Activated CD4-positive, alpha-beta T cell treated with anti-CD3 and anti-CD28 coated beads, Interleukin-2, amount 10 ng/mL, durations not matched to agents 7 days and 5 days (primary cell): ENCODE measurements at places on chromosomes 1 and 21. TPM values are rescaled to one million over a fixed set of nuclear protein-coding genes. Genes with fewer than 3 reads are reported as not detected.
A peak's percentile ranks its signal among the peaks of the same experiment; 100 is the strongest.

KCNAB2 gene
- 258 TPM for total RNA-seq

KIF2C gene
- total RNA-seq = 110 TPM

CD1E gene
- total RNA-seq = not detected

CCDC28B gene
- 36.6 TPM for total RNA-seq

OR2T4 gene
- total RNA-seq = not detected

TMEM51 gene
- not detected for total RNA-seq

PDPN gene
- total RNA-seq = not detected

GPR37L1 gene
- total RNA-seq = not detected

MX2 gene
- total RNA-seq = 117 TPM

DNA sequence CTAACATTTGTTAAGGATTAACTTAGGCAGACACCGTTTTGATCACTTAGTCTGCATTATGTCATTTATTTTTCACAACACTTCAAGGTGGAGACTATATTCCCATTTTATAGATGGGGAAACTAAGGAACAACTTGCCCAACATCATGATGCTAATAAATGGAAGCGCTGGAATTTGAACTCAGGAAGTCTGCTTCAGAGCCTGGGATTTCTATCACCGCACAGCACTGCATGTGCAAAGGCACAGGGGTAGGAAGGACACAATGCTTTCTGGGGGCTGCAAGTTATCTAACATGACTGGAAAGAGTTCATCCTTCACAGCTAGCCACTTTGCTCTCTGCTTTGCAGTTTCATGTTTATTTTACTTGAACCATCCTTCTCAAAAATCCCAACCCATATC lies 100.5 kb downstream of the UBR4 start:
- no peak for DNase-seq
- peaks cover 65% of the 10 kb centered on the region for H3K36me3 ChIP-seq
- no peaks in the 10 kb centered on the region for H3K4me1 ChIP-seq
- H3K27ac ChIP-seq = no peak overlapping the region
- H3K4me3 ChIP-seq = no peak overlapping the region

DNA sequence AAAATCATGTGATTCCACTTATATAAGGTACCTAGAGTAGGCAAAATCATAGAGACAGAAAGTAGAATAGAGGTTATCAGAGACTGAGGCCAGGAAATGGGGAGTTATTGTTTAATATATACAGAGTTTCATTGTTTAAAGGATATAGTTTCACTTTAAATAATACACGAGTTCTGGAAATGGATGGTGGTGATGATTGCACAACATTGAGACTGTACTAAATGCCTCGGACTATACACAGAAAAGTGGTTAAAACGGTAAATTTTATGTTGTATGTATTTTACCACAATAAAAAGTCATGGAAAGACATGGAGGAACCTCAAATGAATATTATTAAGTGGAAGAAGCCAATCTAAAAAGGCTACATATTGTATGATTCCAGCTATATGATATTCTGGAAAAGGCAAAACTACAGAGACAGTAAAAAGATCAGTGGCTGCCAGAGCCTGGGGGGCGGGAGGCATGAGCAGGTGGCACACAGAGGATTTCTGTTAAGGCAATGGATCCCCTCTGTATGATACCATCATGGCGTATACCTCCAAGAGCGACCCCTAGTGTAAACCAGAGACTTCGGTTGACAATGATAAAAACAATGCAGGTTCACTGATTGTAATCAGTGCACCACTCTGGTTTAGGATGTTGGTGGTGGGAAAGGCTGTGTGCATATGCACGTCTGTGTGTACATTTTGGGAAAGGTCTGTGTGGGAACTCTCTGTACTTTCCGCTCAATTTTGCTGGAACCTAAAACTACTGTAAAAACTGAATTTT lies 7.5 kb downstream of the C1orf198 start:
- no peak overlapping the region for H3K27ac ChIP-seq
- no peaks in the 10 kb centered on the region for H3K36me3 ChIP-seq
- no peak for DNase-seq
- no peaks in the 10 kb centered on the region for H3K27me3 ChIP-seq
- H3K4me3 ChIP-seq = no peak overlapping the region

DNA sequence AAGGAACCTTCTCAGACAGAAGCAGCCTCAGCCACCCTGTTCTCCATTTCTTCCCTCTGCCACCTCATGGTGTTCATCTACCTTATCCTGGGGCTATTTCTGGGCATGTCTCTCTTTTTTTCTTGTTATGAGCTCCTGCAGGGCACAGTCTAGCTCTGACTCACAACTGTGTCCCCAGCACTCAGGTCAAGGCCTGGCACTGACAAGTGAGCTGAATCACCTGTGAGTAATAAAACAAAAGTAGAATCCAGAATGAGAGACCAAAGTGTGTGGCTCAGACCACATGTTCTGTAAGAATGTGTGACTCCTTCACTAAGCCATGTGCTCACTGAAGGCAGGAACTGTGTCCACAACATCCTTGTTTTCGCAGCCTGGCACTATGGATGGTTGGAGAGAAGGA lies 23.2 kb downstream of the C1orf94 start:
- no peaks in the 10 kb centered on the region for H3K36me3 ChIP-seq
- H3K27me3 ChIP-seq = no peaks in the 10 kb centered on the region
- no peaks in the 10 kb centered on the region for H3K4me1 ChIP-seq
- no peak overlapping the region for H3K27ac ChIP-seq
- no peak for DNase-seq

GRCh38 chr1:155657463-155657862 lies 31.1 kb downstream of the YY1AP1 start:
- DNase-seq = no peak
- no peak overlapping the region for H3K27ac ChIP-seq
- H3K36me3 ChIP-seq = peaks cover 42% of the 10 kb centered on the region
- no peak overlapping the region for H3K4me3 ChIP-seq
- H3K27me3 ChIP-seq = peaks cover 3% of the 10 kb centered on the region
- H3K4me1 ChIP-seq = no peaks in the 10 kb centered on the region

GRCh38 chr21:38999161-38999560 lies 184.1 kb downstream of the PSMG1 start:
- DNase-seq = no peak
- H3K4me3 ChIP-seq = no peak overlapping the region
- peaks cover 25% of the 10 kb centered on the region for H3K4me1 ChIP-seq
- H3K27me3 ChIP-seq = peaks cover 5% of the 10 kb centered on the region

GRCh38 chr1:213692321-213692720 lies 295.5 kb upstream of the PROX1 start:
- no peaks in the 10 kb centered on the region for H3K27me3 ChIP-seq
- H3K4me3 ChIP-seq = no peak overlapping the region
- H3K4me1 ChIP-seq = no peaks in the 10 kb centered on the region
- H3K27ac ChIP-seq = no peak overlapping the region
- H3K36me3 ChIP-seq = no peaks in the 10 kb centered on the region

- H3K36me3 ChIP-seq = peaks cover 8% of the 10 kb centered on the region
- DNase-seq = no peak
- no peak overlapping the region for H3K4me3 ChIP-seq
- no peak overlapping the region for H3K27ac ChIP-seq
- no peaks in the 10 kb centered on the region for H3K27me3 ChIP-seq
- H3K4me1 ChIP-seq = peaks cover 35% of the 10 kb centered on the region
Observed at GRCh38 chr1:235022981-235023710, 105.5 kb downstream of the TOMM20 start.

DNA sequence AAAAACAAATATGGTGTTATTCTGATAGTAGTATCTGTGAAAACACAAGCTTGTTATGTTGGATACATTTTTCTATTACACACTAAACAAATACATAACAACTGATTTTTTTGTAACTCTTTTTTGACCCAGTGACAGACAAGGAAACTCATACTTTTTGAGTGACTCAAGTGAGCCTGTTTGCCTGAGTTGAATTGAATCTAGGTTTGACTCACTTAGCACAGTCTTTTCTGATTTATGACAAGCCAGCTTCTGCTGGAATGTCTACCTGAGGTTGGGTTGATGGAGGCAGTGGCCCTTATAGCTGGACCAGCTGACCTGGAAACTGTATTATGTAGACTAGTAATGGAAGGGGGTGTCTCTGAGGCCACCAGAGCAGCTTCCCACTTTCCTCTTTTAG lies 4.2 kb upstream of the CLCA4 start:
- no peaks in the 10 kb centered on the region for H3K4me1 ChIP-seq
- no peak for DNase-seq
- H3K4me3 ChIP-seq = no peak overlapping the region
- peaks cover 11% of the 10 kb centered on the region for H3K27me3 ChIP-seq
- no peak overlapping the region for H3K27ac ChIP-seq

GRCh38 chr21:29237110-29238052 lies 61.3 kb upstream of the BACH1 start:
- H3K4me1 ChIP-seq = peaks cover 22% of the 10 kb centered on the region
- no peak for DNase-seq
- no peak overlapping the region for H3K27ac ChIP-seq
- H3K4me3 ChIP-seq = no peak overlapping the region
- H3K27me3 ChIP-seq = no peaks in the 10 kb centered on the region
- H3K36me3 ChIP-seq = no peaks in the 10 kb centered on the region

DNA sequence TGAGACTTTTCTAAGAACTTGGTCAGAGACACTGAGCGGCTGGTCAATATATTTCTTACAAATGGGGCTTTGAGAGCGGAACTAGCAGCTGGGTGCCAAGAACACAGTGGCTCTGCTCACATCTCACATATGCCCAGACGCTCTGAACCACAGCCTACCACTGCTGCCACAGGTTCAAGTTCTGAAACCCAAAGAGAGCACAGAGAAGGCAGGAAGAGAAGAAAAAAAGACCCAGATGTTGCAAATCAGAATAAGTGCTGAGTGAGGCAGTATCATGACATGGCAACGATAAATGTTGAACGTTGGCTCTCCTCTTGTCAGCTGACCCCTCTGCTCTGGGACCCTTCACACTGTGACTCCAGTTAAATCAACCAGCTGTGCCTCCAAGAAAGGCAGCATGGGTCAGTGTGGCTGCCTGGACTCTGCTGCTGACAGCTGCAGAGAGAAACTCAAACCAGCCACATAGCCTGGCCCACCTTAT lies 26.4 kb downstream of the HIVEP3 start:
- DNase-seq = peak; percentile 64
- H3K36me3 ChIP-seq = peaks cover 9% of the 10 kb centered on the region
- peak overlapping the region; percentile 70 for H3K4me3 ChIP-seq
- H3K4me1 ChIP-seq = peaks cover 85% of the 10 kb centered on the region
- peak overlapping the region; percentile 88 for H3K27ac ChIP-seq

- H3K27ac ChIP-seq = no peak overlapping the region
- H3K27me3 ChIP-seq = no peaks in the 10 kb centered on the region
- H3K4me3 ChIP-seq = no peak overlapping the region
- peaks cover 6% of the 10 kb centered on the region for H3K4me1 ChIP-seq
Observed at GRCh38 chr1:203789966-203790365, 5.5 kb upstream of the ZBED6 start.

DNA sequence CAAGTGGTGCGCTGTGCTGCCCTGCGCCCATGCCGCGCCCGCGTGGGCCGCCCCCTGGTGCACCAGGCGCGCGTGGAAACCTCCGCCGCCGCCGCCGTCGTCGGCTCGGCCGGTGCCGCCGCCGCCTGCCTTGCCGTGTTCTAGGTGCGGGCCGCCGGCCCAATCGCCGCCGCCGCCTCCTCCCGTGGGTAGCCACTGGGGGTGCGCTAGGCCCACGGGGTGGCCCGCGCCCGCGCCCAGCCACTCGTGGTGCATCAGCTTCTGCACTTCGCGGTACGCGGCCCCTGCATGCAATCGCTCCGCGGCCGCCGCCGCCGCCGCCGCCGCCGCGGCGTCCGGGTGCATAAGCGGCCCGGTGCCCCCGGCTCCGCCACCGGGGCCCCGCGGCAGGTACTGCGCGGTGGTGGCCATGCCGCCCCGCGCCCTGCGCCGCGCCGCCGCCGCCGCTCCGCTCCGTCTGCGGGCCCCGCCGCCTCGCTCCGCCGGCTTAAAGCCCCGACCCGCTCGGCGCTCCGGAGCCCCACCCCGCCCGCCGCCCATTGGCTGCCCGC lies at the start of gene POU3F1:
TSS of gene POU3F1 (minus strand) at position 461 of the 551 bp plus-strand sequence. CDS start at position 411, 50 bp downstream.
- H3K27ac ChIP-seq = peak within 1 kb of the TSS; percentile 46
- no peak for DNase-seq
- no peaks in the 10 kb centered on the region for H3K36me3 ChIP-seq
- peak within 1 kb of the TSS; percentile 70 for H3K4me3 ChIP-seq

DNA sequence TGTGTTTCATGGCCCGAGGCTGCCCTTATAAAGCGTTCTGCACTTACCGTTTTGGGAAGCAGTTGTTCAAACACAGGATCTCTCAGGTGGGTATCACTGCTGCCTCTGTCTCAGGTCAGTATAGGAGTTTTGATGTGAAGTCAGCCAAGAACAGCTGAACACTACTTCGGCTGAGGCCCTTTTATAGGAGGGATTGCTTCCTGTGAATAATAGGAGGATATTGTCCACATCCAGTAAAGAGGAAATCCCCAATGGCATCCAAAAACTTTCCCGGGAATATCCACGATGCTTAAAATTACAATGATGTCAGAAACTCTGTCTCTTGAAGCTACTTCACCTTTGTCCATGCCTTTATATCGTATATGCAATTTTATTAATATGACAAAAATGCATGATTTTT lies at the start of gene SELE:
TSS of gene SELE (minus strand) at position 156 of the 400 bp plus-strand sequence. CDS start 467 bp downstream, outside the sequence.
- H3K4me1 ChIP-seq = no peaks in the 10 kb centered on the region
- no peak for DNase-seq
- H3K36me3 ChIP-seq = no peaks in the 10 kb centered on the region
- peaks cover 15% of the 10 kb centered on the region for H3K27me3 ChIP-seq
- no peak within 1 kb of the TSS for H3K4me3 ChIP-seq

- H3K27ac ChIP-seq = no peak overlapping the region
- no peak overlapping the region for H3K4me3 ChIP-seq
Observed at GRCh38 chr1:173639102-173639501, 4.0 kb downstream of the TEX50 start.

- DNase-seq = no peak
- peaks cover 6% of the 10 kb centered on the region for H3K4me1 ChIP-seq
- H3K36me3 ChIP-seq = no peaks in the 10 kb centered on the region
- no peak overlapping the region for H3K4me3 ChIP-seq
Observed at GRCh38 chr1:227437495-227438008, 119.3 kb upstream of the CDC42BPA start.

- peak; percentile 43 for DNase-seq
- peaks cover 32% of the 10 kb centered on the region for H3K4me1 ChIP-seq
- H3K4me3 ChIP-seq = peak overlapping the region; percentile 27
- H3K36me3 ChIP-seq = peaks cover 8% of the 10 kb centered on the region
Observed at GRCh38 chr1:227729881-227730629, 5.0 kb downstream of the JMJD4 start.

DNA sequence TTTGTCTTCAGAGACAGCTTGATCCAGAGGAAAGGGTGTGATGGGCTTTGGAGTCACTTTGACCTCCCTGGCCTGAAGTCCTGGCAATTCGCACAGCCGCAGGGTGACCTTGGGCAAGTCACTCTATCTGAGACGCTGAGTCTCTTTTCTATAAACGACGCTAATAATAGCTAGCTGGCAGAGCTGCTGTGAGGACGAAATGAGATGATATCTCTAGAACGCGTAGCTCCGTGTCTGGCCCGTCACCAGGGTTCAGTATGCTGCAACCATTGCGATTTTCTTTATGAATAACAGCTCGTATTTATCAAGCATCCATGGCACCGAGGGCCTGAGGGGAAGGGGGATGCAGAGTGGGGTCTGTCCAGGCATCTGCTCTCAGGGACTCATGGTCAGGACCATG lies 58.7 kb downstream of the IGSF21 start:
- no peak for DNase-seq
- H3K27me3 ChIP-seq = peaks cover 1% of the 10 kb centered on the region
- H3K4me1 ChIP-seq = no peaks in the 10 kb centered on the region
- no peak overlapping the region for H3K27ac ChIP-seq
- H3K4me3 ChIP-seq = no peak overlapping the region
